ENCODE measurements at places on chromosomes 13 and 19.

DNA sequence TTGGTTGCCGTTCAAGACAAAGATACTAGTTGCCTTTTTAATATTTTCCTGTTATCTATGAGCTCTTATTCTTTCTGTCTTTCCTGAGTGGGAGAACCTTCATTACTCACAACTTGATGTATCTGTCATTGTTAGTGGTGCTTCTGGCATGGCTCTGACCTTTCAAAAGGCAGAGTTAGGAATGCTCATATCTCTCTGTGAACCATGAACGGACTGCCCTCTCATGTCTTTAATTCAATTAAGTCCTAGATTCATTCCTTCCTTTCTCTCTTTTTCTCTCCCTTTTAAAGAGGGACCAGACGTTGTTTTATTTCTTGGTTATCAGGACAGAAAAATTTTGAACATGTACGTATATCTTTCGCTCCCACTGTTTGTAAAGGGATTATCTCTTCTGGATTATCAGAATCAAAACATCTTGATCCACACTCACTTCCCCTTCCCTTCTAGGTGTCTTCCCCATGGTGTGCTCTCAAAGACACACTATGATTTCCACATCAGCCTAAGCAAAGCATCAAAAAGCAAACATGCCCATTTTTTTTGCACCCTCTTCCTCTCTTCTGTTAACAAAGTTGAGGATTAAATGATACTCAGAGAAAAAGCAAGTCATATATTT lies 90.3 kb downstream of the LRCH1 start:
- DNase-seq: no peak

DNA sequence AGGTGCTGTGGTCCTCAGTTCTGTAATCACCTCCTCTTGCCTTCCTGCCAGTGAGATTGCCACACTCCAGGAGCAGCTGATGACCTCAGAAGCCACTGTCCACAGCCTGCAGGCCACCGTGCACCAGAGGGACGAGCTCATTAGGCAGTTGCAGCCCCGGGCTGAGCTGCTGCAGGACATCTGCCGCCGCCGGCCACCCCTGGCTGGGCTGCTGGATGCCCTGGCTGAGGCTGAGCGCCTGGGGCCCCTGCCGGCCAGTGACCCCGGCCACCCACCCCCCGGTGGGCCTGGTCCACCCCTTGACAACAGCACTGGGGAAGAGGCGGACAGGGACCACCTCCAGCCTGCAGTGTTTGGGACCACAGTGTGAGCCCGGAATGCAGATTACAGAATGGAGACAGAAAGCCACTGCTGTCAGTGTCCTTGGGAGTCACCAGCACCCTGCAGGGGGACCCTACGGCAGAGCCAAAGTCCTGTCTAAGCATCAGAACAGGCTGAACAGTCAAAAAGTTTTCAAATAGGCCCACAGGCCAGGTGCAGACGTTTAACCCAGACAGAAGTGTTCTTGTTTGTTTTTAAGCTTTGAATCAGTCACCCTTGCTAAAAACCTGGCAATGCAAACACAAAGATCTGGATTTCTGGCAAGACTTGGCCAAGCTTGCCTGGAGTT lies 4.2 kb downstream of the VMAC start:
- peak; percentile 39 for DNase-seq

- DNase-seq: peak; percentile 84
Measured at GRCh38 chr19:17424743-17425365, 5.0 kb downstream of the MVB12A start.

DNA sequence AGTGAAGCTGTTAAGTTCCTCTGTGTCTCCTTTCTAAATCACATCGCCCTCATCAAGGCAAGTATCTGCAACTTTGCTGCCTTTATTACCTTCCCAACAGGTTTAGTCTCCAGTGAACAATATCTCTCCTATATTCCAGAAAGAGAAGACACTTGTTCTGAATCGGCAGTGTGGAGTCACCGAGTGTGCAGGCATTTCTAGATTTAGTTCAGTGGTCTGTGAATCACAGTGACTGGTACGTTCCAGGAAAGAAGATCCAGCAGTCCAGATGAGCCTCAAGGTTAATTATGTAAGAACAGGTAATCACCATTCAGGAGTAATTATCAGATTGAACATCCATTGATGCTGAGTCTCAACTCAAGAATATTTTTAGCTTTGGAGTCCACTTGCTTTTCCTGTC lies 497.0 kb downstream of the FOXO1 start:
- no peak for DNase-seq

- no peak for DNase-seq
Measured at GRCh38 chr19:40270362-40271089, 14.6 kb downstream of the AKT2 start.

GRCh38 chr19:38848299-38849146 lies 1.3 kb downstream of the HNRNPL start:
- DNase-seq: peak; percentile 30

Measured in SJCRH30 (cell line).